H1 (cell line): ENCODE measurements at places on chromosomes 2 and 18. TPM values are rescaled to one million over a fixed set of nuclear protein-coding genes. Genes with fewer than 3 reads are reported as not detected.

- DNase-seq = no peak
Measured at GRCh38 chr2:75465317-75465984, 95.3 kb downstream of the EVA1A start.

DNA sequence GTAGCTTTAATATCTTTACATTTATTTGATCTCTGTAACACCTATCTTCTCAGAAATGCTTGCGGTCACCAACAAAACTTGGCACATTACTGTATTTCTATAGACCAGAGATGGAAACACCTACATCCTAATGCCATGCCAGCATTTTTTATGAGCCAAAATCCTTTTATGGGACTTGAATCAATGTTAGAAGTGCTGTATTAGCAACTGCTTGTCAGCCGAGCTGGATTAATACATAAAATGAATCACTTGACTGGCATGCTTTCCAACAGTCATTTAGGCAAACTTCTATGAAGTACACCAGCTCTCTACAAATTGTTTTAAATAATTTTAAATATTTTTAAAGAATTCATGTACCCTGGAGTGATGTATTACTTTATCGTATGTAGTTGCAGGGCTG lies 272.9 kb upstream of the NRP2 start:
- DNase-seq = no peak

The KLHL14 gene
- 1.2 and 1.3 TPM in 2 replicates for total RNA-seq

- DNase-seq = no peak
Measured at GRCh38 chr2:54967759-54968365, 82.4 kb downstream of the RTN4 start.

DNA sequence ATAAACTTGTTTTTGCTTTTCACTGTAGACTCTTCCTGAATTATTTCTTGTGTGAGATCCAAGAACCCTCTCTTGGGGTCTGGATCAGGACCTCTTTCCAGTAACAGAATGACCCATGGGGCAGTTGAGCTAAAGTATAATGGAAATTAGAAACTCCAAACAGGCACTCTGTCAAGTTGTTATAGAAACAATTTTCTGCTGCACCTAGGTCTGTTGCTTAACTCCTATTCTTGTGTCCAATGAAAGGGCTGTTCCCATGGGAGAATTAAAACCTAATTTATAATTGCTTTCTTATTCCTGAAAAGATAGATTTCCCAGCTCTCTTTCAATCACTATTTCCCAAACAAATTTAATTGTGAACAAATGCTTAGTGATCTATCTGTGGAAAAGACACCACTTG lies 1341.3 kb upstream of the PIK3C3 start:
- no peak for DNase-seq
